Right cardiac atrium (tissue), 5 donors: ENCODE measurements at places on chromosomes 6 and 20. TPM values are rescaled to one million over a fixed set of nuclear protein-coding genes. Genes with fewer than 3 reads are reported as not detected.

DNA sequence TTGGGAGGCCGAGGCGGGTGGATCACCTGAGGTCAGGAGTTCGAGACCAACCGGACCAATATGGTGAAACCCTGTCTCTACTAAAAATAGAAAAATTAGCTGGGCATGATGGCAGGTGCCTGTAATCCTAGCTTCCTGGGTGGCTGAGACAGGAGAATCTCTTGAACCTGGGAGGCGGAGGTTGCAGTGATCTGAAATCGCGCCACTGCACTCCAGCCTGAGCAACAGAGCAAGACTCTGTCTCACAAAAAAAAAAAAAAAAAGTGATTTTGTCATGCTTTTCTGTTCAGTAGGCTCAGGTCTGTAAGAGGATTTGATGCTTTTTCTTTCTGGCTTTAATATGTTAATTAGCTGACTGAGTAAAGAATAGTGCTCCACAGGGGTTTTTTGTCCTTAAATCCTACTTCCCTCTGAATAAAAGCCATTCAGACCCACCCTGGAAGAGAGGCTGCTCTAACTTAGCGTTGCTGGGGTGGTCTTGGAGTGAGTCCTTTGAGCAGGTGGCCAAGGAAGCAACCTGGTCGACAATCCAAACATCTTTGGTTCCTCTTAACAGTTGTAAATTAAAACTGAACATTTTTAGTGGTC, 19.0 kb downstream of the MCM8 start:
- no peak for DNase-seq

DNA sequence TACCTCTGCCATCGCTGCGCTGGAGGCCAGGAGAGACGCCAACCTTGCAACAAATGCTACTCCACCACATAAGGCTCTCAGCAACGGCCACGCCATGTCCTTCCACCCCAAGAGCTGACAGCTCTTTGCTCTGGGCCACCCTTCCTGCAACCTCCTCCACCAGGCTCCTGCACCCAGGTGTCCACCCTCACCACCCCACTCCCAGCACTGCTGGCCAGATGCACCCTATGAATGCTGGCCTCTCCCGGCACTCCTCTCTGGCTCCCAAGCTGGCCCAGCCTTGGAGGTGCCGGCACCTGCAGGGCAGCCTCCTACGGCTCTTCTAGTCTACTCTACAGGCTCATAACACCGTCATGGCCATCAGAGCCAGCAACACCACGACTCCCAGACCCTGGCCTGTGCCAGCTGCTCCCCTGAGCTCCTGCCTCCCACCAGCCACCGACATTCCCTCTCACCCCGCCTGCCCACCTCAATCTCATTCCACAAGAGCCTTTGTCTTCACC, 11.2 kb downstream of the TAF4 start:
- no peak for DNase-seq

DNA sequence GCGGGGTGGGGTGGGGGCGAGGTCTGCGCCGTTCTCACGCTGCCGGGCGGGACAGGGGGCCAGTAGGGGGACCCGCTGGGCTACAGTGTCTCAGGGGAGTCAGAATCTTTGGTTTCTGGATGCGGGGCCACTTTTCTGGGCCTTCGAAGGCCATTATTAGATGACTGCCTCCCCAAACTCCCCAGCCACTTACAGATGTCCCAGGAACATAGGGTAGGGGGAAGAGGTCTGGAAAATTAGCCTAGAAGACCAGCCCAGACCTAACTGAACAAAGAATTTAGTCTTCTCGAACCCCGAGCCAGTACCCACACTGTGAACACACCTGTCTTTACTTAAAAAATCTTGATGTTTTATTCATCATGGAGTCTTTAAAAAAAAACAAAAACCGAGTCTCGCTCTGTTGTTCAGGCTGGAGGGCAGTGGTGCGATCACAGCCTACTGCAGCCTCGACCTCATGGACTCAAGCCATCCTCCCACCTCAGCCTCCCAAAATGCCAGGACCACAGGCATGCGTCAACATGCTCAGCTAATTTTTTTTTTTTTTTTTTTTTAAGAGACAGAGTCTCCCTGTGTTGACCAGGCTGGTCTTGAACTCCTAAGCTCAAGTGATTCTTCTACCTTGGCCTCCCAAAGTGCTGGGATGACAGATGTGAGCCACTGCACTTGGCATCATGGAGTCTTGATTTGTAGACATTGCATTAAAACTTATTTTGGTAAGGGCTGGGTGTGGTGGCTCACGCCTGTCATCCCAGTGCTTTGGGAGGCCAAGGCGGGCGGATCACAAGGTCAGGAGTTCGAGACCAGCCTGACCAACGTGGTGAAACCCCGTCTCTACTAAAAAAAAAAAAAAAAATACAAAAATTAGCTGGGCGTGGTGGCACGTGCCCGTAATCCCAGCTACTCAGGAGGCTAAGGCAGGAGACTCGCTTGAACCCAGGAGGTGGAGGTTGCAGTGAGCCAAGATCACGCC, 3.3 kb upstream of the SLC29A1 start:
- peak; percentile 49 for DNase-seq

DNA sequence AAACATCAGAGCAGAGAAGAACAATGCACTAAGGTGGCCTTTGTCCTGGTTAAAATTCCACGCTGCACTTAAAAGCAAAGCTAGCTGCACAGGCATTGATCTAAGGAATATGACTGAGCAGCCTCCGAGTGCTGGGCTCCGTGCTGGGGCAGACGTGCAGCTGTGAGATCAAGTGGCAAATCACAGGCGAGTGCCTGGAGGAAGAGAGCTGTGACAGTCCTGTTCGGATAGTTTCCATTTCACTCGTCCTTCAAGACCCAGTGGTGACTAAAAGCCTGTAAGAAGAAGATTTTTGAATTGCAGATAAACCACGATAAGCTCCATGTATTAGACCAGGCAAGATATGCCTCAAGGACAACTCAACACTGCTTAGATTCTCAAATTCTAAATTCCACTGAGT, 247.9 kb downstream of the ANKRD60 start:
- DNase-seq, result no peak

- DNase-seq, result peak; percentile 43
These were observed 296.2 kb downstream of the RIMS1 start for GRCh38 chr6:72182337-72183246.

DNA sequence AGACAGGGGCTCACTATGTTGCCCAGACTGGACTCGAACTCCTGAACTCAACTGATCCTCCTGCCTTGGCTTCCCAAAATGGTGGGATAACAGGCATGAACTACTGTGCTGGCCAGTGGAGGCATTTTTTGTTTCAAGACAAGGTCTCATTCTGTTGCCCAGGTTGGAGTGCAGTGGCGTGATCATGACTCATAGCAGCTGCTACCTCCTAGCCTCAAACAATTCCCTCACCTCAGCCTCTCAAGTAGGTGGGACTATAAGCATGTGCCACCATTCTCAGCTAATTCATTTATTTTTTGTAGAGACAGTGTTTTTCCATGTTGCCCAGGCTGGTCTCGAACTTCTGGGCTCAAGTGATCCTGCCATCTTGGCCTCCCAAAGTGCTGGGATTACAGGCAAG, 17.2 kb downstream of the ENPP3 start:
- no peak for DNase-seq

DNA sequence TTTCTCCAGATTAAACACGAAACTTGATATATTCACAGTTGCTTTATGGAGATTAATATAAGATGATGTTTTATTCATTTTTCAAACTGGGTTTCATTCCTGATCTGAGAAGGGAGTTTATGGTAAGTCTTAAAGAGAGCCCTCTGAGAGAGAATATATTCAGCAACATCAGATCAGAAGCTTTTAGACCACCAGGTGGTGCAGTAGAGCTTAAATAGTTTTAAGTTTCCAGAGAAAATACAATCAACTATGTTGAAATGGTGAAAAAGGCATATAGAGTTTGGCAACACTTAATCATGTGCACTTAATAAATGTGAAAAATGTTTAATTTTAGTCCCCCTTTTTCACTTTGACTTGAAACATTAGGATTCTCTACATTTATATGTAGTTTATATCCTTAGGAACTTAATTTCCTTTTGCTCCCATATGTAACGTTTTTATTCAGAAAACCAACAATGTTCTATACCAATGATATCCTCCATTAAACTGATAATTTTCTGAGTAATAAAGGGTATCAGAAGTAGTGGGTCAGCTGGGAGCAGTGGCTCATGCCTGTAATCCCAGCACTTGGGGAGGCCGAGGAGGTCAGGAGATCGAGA, 86.4 kb upstream of the CLDN20 start:
- no peak for DNase-seq

DNA sequence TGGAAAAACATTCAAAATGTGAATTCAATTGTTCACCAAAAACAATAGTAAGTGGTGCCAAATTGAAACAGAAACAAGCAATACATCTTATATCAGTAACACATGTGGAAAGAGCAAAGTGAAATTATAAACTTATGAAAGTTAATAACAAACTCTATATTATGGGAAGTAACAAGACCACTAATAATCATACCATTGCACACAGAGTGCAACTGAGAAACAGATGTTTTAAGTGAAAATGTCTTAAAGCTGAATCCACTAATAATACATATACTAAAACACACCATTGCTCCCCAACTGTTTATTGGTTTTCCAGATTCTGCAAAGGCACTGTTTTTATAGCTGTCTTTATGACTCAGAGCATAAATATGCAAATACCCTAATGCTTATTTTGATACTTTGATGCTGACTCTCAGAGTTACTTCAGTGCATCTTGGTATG, 292.3 kb downstream of the RFPL4B start:
- no peak for DNase-seq

DNA sequence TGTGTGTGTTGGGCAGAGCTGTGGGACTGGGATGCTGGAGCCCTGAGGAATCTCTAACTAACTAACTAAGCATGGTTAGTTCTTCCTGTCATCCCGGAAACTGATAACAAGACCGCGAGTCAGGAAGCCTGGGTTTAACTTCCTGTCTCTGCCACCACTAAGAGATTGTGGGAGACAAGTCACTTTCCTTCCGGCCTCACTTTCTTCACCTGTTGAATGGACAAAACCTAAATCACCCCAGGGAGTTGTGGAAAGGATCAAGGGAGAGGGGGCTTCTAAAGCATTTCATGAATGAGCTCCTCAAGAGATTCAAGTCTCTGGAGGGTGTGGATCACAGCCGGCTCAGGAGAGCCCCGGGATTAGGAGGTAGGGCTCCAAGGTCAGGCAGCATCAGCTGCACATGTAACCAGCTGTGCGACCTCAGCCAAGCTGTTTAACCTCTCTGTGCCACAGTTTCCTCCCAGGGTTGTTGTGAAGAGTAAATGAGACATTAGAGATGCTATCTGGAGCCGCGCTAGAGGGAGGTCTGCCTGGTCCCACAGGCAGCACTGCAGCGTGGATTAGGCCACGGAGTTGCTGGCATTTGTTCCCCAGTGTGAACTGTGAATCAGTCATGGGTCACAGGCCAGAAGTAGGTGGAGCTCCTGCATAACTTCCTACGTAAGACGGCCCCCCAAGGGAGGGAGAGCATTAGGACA, 105.1 kb downstream of the TOX2 start:
- DNase-seq, result no peak

- DNase-seq, result no peak
These were observed 628.2 kb downstream of the PHF3 start for GRCh38 chr6:64263778-64264177.

DNA sequence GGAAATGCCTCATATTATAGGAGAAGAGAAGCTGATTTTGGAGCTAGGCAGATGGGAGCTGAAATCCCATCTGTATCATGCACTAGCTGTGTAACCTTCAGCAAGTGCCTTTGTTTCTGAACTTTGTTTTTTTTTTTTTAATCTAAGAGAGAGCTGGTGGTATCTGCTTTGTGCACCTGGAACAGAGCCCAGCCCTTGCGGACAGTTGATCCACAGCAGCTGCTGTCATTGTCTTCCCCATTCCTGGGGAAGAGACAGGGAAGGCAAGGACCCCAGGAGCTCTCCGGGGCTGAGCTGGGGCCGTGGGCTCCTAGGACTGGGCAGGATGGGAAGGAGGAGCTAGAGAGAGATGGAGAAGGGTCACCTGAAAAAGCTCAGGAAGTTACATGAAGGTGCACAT, 92.1 kb downstream of the SYNJ2 start:
- DNase-seq, result no peak

- no peak for DNase-seq
These were observed 14.0 kb downstream of the MEI4 start for GRCh38 chr6:77666846-77667245.

DNA sequence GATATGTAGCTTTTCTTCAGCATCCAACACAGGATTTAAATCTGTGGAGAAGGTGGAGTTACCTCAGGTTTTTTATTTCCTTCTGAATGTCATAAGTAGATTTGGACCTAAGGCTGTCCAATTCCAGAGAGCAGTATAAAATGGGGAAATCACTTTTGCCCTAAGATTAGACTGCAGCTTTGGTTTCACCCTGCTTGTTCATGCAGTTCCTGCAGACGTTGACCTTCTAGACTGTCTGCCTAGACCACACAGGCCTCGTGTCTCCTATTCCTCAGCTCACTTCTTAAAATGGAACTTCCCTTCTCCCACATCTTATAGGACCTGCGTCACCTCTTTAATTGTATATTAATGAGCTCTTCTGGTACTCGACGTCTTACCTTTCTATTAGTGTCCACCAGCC, 26.0 kb upstream of the C6orf62 start:
- DNase-seq, result no peak

DNA sequence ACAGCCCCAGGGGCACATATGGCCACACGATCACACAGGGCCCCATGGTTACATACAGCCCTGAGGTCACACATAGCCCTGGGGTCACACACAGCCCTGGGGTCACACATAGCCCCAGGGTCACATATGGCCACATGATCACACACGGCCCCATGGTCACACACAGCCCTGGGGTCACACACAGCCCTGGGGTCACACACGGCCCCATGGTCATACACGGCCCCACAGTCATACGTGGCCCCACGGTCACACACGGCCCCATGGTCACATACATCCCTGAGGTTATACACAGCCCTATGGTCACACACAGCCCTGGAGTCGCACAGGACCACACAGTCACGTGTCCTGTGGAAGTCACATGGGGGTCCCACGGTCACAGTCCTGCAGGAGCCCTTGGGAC, 120.1 kb downstream of the AGPAT4 start:
- DNase-seq, result no peak

GRCh38 chr6:72944660-72945059, 280.6 kb downstream of the KHDC1L start:
- no peak for DNase-seq

DNA sequence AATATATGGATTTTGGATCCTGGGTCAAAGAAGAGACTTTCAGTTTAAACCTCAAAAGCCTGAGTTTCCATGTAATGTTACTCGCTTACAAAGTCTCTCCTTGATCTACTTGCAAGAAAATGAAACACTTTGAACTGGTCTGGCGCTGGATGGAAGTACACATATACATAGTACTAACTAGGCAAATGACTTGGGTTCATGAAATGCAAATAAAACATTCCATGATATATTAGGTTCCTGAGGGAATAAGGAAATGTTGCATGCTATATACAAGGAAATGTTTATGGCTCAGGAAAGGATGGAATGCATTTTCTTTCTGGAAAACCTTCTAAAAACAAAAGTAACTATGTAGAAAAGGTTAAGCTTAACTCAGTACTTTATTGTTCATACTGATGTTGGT, 11.4 kb upstream of the TXLNB start:
- DNase-seq, result no peak

- DNase-seq, result no peak
These were observed 49.4 kb upstream of the FYN start for GRCh38 chr6:111922454-111923297.

Gene MAK
- 0.24 TPM for total RNA-seq

Gene RRAGD
- total RNA-seq, result 92.2 TPM

Gene HFE
- total RNA-seq, result 4.3 TPM

Gene CAP2
- 122 TPM for total RNA-seq

Gene FILIP1
- total RNA-seq, result 118 TPM

Gene OR2B6
- total RNA-seq, result not detected

Gene FAM209B
- total RNA-seq, result not detected
